ENCODE measurements at places on chromosomes 2 and 18.

DNA sequence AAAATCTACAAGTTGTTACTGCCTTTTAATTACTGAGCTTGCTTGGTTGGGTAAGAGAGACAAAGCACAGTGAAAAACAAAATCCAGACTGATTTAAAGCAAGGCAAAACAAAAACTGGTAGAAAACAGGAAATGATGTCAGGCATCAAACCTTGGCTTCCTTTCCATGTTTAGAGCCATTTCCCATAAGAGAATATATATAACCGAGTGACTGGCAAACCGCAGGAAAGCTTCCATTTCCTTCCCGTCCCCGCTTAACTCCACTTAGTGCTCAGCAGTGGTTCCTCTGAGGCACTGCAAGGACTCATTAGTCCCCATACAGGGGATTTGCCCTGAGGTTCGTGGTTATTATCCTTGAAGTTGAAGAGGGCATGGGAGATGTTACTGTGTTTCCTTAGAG is 446.3 kb downstream of the LPIN1 start:
- DNase-seq: no peak

DNA sequence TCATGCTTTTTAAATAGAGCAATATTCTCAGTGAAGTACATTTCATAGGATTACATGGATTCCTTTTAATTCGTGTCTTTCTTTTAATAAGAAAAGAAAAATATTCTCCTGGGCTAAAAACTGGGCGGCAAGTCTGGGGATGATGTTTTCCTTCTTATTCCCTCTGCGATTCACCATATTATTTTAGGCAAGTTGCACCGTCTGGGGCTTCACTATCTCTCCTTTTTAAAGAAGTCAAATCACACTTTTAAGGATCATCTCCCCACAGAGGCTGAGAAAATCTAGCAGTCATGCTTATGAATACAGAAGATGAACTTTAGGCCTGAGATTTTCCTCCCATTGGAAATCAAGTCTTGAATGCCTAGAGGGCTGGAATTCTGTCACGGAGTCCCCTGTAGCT is 104.1 kb downstream of the COPS8 start:
- no peak for DNase-seq

- DNase-seq: peak; percentile 88
Observed at GRCh38 chr2:109295070-109295780, 166.2 kb downstream of the SH3RF3 start.

DNA sequence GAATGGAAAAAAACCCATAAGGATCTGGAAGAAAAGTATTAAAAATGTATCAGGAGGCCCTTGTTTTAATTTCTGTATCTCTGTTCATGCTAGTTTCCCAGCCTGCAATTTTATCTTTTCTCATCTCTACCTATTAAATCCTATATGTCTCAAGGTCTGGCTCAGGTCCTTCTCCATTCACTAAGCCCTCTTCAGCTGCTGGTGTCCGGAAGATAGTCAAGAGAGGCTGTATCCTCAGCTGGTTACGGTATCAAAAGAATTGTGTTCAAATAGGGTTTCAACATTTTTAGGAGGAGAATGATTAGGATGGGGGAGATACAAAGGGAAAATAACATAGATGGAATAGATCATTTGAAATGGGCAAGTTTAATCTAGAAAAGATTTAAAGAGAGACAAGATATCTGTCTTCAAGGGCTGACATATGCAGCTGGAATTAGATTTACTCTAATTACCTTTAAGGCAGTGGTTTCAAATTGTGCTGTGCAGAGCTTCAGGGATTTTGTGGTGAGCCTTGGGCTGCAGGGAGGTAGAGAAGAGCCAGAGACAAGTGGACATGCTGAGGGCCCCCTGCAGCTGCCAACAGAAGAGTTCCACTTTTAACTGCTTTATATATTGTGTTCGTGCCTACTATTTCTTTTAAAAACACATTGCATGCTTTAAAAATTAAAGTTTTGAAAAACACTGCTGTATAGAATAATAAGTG is 24.1 kb downstream of the GREB1L start:
- DNase-seq: no peak

- no peak for DNase-seq
Observed at GRCh38 chr2:111049792-111050640, 70.7 kb upstream of the BCL2L11 start.

- DNase-seq: no peak
Observed at GRCh38 chr2:218754201-218754600, 27.7 kb upstream of the CYP27A1 start.

DNA sequence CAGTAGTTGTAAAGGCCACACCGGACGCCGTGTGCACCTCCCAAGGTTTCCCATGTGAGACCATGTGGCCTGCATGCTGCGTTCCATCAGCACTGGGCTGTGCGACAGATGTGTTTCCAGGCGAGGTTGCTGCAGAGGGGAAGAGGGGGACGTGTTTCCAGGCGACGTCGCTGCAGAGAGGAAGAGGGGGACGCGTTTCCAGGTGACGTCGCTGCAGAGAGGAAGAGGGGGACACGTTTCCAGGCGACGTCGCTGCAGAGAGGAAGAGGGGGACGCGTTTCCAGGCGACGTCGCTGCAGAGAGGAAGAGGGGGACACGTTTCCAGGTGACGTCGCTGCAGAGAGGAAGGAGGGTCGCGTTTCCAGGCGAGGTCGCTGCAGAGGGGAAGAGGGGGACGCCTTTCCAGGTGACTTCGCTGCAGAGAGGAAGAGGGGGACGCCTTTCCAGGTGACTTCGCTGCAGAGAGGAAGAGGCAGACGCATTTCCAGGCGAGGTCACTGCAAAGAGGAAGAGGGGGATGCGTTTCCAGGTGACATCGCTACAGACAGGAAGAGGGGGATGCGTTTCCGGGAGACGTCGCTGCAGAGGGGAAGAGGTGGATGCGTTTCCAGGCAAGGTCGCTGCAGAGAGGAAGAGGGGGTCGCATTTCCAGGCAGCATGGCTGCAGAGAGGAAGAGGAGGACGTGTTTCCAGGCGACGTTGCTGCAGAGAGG is 24.5 kb downstream of the NFATC1 start:
- DNase-seq: no peak

- peak; percentile 98 for DNase-seq
Observed at GRCh38 chr2:222860740-222861410, at the start of gene ACSL3. TSS of gene ACSL3 (plus strand) at chr2:222861036. CDS start at chr2:222908773, 47,737 bp downstream.

- peak; percentile 96 for DNase-seq
Observed at GRCh38 chr2:28406276-28407096, 13.8 kb downstream of the FOSL2 start.

GRCh38 chr2:99448556-99448955 is 41.3 kb downstream of the REV1 start:
- no peak for DNase-seq

DNA sequence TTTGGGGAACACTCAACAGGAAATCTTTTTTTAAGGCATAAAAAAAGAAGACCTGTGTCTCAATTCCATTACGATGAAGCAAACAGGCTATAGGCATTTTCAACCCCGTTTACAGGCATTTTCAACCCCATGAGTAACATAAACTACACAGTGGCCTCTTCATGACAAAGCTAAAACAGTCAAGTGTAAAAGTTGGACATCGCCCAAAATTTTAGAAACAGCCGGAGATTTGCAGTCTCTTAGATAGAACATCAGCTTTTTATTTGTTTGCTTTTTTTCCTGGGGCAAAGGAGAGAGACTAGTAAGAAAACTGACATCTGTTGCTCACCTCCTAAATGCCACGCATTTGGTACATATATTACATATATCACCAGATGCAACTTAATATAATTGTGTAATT is 173.7 kb downstream of the CMPK2 start:
- DNase-seq: no peak

Data from NB4 (cell line).